ENCODE measurements at places on chromosomes 1 and 21. TPM values are rescaled to one million over a fixed set of nuclear protein-coding genes. Genes with fewer than 3 reads are reported as not detected.

TGFB2 gene
- 23.5 TPM for total RNA-seq

PRELP gene
- total RNA-seq: not detected

RAB3B gene
- total RNA-seq: 5.5 TPM

KDF1 gene
- total RNA-seq: not detected

CHML gene
- 7.8 TPM for total RNA-seq

SPOCD1 gene
- 7.8 TPM for total RNA-seq

SLAMF9 gene
- total RNA-seq: 0.40 TPM

ARHGEF2 gene
- total RNA-seq: 33.7 TPM

SEC16B gene
- total RNA-seq: 1.4 TPM

ARTN gene
- 0.51 TPM for total RNA-seq

MIXL1 gene
- total RNA-seq: not detected

OR2AK2 gene
- not detected for total RNA-seq

TDRD5 gene
- total RNA-seq: 0.09 TPM

CYP4A22 gene
- not detected for total RNA-seq

SLC6A17 gene
- 5.0 TPM for total RNA-seq

Data from A549 treated with RU486 at 1 μM for 4 hours (cell line).